ENCODE measurements at places on chromosomes 6 and 20.

GRCh38 chr20:58361481-58362205 is 27.4 kb upstream of the VAPB start:
- DNase-seq, result no peak

GRCh38 chr6:71476872-71477271 is 188.3 kb downstream of the OGFRL1 start:
- DNase-seq, result no peak

GRCh38 chr6:131414956-131415355 is 158.1 kb upstream of the ARG1 start:
- no peak for DNase-seq

DNA sequence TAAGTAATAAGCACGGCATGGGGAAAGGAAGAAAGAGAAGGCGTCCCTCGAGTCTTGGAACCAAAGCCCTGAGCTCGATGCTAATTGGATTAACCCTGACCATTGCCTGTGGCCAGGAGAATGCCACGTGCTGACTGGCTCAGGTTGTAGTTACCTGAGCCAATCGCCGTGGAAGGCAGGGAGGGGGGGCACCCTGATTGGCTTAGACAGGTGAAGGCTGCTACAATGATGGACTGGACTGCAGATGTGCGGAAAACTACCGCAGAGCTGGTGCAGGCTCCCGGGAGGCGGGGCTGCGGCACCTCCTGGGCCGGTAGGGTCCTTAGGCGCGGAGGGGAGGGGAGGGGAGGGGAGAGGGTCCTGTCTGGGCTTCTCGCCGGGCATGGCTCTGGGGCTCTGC is 121.3 kb downstream of the TFAP2C start:
- no peak for DNase-seq

DNA sequence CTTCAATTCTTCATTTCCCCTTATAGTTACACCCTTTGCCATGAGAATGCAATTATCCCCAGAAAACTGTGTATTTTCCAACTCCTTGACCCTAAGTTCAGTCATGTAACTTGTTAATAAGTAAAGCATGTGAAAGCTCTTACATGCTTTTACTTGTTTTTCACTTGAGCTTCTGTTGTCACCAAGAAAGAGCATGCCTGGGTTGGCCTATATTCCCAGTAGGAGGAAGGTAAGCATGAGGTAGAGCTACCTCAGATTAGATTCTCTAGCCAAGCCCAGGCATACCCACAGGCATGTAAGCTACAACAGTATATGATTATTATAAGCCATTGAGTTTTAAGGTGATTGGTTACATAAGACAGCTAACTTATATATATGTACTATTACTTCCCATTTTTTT is 101.7 kb upstream of the SMLR1 start:
- no peak for DNase-seq

GRCh38 chr6:170147832-170148708 is 142.8 kb downstream of the DLL1 start:
- no peak for DNase-seq

DNA sequence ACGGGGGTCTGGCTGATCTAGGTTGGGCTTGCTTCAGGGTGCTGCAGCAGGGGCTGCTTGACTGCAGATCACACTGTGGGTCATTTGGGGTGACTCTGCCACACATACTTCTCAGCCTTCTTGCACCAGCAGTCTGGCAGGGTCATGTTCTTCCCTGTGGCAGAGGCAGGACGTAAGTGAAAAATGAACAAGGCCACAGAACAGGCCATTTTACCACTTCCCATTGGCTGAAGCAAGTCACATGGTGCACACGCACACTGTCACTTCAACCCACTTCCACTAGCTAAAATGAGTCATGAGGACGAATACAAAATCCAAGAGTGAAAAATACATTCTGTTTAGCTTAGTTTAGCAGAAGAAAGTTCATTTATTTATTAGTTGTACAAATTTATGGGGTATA is 168.6 kb upstream of the GGTLC1 start:
- peak; percentile 47 for DNase-seq

Measured in Karpas-422 (cell line).